H4 (cell line): ENCODE measurements at places on chromosomes 12 and 14.

DNA sequence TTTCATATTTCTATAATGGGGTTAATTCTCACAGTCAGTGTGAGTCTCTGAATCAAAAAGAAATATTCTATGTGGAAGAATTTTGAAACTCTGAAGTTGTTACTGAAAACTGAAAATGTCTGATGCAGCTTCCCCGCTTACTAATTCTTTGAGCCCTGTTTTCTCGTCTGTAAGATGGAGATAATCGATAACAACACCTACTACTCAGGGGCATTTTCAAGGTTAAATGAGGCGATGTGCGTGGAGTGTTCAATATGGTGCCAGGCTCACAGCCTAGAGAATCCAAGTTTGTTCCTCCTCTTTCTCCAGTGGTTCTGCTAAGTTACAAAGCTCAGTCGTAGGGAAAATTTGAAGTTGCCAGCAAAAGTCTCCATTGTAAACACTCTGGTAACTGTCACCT is 391.4 kb downstream of the FUT8 start:
- no peak for DNase-seq

- DNase-seq: no peak
These were observed 18.0 kb upstream of the CTDSP2 start for GRCh38 chr12:57864442-57865083.

- DNase-seq: peak; percentile 99
These were observed 133.5 kb upstream of the HIF1A start for GRCh38 chr14:61561657-61562276.

- DNase-seq: no peak
These were observed 12.8 kb upstream of the HPD start for GRCh38 chr12:121871467-121871866.

- peak; percentile 76 for DNase-seq
These were observed 327.3 kb upstream of the TMTC1 start for GRCh38 chr12:30110958-30111586.

GRCh38 chr14:54474232-54474793 is 14.5 kb downstream of the GMFB start:
- DNase-seq: no peak

DNA sequence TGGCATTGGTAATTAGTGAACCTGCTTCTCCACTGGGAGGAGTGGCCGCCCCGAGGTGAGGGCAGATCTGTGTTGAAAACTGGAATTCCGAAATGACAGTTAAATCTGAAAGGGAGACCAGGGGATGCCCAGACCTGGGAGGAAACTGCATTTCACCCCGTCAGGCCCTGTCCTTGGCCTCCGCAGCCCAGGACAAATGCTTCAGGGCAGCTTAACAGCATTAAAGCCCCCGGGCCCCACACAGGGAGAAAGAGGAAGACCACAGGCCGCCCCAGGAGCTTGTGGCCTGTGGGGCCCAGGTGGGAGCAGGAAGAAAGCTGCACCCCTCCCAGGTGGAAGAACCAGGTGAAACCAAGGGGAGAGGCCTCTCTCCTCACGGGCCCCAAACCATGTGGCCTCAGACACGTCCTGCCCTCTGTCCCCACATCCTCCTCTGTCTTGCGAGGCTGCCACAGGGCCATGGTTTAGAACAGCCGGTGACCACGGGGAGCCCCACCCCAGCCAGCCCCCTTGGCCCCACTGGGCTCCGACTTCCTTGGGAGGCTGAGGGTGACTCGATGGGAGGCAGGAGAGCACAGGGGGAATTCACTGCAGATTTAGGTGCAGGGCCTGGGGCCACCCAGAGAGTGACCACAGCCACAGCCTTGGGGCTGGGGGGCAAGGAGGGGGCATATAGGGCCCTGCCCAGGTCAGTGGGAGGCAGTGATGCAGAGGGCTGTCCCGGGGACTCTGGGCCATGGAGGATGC is 265.4 kb downstream of the ADGRD1 start:
- DNase-seq: no peak

- peak; percentile 90 for DNase-seq
These were observed 4.4 kb downstream of the TXNRD1 start for GRCh38 chr12:104219908-104220404.

DNA sequence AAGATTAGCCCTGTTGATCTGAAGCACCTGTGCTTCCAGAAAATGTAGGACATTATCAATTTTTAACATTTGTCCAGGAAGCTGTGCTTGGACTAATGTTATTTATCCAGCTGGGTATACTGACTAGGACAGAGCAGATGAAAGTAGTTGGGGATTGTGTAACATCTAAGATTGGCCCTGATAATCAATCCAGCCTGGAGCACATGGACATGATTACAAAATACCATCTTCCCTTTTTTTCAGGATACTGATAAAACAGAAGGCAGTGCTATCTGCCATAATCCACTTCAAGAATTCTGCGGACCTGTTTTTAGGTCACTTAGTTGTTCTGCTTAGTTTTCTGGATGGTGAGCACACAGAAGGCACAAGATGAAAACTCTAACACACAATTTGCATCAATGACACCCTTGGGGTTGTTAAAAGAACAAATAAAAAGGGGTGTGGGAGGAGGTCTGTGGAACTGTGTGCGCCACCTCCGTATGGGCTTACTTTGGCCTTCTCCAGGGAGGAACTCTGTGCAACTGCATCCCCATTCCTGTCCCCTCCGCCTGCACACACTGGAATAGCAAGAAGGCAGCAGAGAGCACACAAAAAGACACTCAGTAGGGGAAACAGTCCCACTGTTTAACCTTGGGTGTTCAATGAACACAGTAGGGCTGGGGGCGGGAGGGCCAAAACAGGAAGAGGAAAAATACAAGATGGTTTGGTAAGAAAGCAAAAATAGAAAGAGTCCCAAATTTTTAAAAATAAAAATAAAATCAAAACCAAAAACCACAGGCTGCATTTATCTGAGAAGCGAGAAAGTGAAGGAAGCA is 31.1 kb upstream of the DUSP6 start:
- DNase-seq: no peak

GRCh38 chr14:42683707-42684106 is 1077.0 kb downstream of the LRFN5 start:
- no peak for DNase-seq

DNA sequence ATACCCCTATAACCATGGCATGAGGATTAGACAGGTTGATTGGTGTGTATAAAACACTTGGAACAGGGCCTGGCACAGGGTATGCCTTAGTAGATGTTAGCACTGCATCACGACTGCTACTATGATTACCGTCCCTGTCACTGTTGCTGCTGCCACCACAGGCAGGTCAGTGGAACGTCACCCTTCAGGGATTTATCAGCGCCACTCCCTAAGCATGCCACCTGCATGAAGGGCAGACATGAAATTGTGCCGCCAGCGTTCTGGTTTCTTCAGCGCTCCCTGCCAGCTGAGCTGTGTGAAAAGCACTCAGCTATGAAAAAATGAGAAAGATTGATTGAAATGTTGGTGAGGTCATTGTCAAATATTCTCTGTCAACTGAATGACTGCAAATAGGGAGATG is 477.0 kb downstream of the DPF3 start:
- DNase-seq: no peak

- no peak for DNase-seq
These were observed 86.2 kb downstream of the STON2 start for GRCh38 chr14:81313775-81314429.

DNA sequence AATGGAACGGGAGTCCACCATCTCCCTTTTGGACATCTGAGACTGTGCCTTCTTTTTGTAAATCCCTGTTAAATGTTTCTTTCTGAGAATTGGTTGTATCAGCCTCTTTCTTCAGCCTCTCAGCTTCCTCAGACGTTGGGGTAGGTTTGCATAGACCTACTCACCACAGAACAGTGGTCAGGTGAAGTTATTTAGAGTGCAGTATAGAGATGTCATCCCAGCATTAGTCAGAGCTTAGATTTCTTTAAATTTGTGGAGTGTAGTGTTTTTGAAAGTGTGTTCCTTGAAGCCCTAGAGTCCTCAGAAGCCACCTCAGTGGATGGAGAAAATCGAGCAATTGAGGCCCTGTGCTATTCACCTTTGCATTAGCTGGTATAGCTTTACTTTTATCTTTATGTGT is 8.9 kb upstream of the EEA1 start:
- DNase-seq: no peak

- no peak for DNase-seq
These were observed 45.4 kb downstream of the ALX1 start for GRCh38 chr12:85325442-85325841.

GRCh38 chr12:28800129-28800528 is 348.9 kb upstream of the FAR2 start:
- DNase-seq: no peak

- DNase-seq: no peak
These were observed 15.4 kb upstream of the SLC6A13 start for GRCh38 chr12:278046-278445.

GRCh38 chr14:54784657-54785056 is 118.0 kb downstream of the GCH1 start:
- no peak for DNase-seq

- no peak for DNase-seq
These were observed 31.3 kb upstream of the CMKLR1 start for GRCh38 chr12:108370415-108370814.

- no peak for DNase-seq
These were observed 349.7 kb downstream of the NRXN3 start for GRCh38 chr14:78519863-78520262.

GRCh38 chr14:44372807-44373489 is 134.1 kb downstream of the FSCB start:
- DNase-seq: no peak

DNA sequence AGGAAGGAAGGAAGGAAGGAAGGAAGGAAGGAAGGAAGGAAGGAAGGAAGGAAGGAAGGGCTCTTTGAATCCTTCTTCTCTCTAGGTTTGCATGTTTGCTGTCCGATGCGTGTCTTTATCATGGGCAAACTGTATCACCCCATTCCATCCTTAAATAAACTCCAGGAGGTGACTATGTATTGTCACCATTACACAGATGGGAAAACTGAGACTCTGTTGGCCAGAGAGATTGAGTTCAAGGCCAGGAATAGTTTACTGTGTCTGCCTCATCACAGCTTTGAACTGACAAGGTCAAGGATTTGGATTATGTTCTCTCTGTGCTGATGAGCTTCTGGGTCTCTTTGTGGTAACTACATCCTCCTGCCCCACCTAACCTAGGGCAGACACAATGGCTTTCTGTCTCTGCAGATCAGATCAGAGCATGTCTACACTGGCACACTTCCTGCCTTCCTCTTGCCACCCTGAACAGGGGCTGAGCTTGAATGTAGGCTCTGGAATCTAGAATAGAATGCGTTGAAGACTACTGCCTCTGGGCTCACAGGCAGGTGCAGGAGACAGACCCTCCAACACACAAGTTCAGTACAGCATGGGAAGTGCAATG is 78.9 kb upstream of the MAP1LC3B2 start:
- no peak for DNase-seq

DNA sequence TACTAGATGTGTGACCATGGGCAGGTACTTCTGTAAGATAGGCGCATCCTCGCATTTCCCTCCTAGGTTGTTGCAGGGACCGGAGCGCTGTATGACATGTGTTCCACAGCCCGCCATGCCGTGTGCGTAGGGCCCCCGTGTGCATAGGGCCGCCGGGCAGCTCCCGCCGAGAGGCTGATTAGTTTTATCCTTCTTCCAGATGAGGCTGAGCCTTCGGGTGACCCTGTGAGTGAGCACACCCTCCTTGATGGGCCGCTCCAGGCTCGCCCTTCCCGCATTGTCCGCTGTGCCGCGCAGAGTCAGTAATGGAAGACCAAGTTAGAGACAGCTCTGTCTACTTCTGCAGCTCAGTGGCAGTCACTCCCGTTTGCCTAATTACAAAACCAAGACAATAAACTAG is 72.9 kb upstream of the DYNC1H1 start:
- DNase-seq: no peak

DNA sequence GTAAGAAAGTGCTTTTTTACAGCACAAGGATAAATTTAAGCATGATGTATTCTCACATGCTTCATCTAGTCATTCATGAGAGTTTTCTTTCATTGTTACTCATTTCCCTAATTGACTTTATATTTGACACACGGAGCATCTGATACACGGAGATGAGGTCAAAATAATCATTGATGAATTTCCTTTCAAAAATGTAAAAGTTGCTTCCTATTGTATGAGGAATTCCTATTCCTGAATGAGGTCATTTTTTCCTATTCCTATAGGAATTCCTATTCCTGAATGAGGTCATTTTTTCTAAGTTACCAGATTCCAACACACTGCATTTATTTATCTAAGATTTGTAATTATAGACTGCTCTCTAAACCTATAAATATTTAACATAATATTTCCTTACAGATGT is 316.7 kb upstream of the KITLG start:
- no peak for DNase-seq

DNA sequence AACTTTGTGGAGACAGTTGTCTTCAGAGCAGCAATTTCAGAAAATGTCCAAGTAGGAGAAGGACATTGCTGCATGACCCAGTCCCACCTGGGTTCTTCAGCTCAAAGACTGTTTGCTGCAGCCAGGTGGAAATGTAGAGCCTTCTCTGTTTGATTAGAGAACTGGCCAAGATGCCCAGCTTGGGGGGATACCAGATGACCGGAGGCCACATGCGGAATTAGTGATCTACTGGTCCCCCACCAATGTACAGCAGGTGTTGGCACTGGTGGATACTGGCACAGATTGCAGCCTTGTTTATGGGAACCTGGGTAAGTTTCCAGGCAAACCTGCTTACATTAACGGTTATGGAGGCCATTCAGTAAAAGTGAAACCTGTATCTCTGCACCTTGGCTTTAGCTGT is 555.3 kb downstream of the SLC6A15 start:
- DNase-seq: no peak

DNA sequence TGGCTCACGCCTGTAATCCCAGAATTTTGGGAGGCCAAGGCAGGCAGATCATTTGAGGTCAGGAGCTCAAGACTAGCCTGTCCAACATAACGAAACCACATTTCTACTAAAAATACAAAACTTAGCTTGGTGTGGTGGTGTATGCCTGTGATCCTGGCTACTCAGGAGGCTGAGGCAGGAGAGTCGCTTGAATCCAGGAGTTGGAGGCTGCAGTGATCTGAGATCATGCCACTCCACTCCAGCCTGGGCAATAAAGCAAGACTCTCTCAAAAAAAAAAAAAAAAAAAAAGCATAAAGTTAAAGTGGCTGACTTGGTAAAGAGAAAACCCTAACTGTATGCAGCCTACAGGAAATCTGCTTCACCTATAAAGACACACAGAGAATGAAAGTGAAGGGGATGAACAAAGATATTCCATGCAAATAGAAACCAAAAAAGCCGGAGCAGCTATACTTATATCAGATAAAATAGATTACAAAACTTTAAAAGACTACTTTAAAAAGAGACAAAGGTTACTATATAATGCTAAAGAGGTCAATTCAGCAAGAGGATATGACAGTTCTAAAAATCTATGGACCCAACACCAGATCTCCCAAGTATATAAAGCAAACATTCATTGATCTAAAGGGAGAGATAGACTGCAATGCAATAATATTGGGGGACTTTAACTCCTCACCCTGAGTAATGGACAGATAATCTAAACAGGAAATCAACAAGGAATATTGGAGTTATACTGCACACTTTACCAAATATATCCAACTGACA is 4.1 kb downstream of the CLEC2B start:
- no peak for DNase-seq
